Neural crest cell (in vitro differentiated cells): ENCODE measurements at places on chromosomes 6 and 20. TPM values are rescaled to one million over a fixed set of nuclear protein-coding genes. Genes with fewer than 3 reads are reported as not detected.

The PLN gene
- total RNA-seq = not detected in 2 replicates

DNA sequence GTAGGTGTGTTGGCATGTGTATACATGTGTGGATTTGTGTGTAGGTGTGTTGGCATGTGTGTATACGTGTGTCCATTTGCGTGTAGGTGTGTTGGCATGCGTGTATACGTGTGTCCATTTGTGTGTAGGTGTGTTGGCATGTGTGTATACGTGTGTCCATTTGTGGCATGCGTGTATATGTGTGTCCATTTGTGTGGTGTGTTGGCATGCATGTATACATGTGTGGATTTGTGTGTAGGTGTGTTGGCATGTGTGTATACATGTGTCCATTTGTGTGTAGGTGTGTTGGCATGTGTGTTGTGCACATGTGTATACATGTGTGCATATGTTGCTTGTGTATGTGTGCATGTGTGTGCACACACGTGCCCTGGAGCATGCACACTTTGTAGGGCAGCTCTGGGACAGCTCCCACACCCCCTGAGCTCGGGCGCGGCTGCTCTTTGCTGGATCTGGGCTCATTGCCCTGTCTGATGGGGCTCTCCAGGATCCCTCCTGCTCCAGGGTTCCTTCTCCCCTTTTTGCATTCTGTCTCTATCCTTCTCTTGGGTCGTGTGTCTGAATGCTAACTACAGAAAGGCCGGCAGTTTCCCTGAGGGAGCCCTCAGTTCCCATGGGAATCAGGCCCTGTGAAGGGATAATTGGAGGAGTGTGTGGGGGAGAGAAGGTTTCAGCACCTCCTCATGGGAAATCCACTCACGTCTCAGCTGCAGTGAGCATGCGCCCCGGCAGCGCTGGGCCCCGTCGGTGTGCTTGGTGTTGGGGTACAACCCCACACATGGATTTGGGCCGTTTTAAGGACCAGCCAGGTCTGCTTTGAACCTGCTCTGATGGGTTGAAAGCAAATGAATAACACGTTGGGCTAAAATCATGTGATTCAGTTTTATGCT is 102.0 kb downstream of the ERMARD start:
- H3K4me1 ChIP-seq = peaks cover 5% of the 10 kb centered on the region
- no peak overlapping the region for H3K4me3 ChIP-seq
- no peaks in the 10 kb centered on the region for H3K36me3 ChIP-seq
- DNase-seq = no peak

- no peaks in the 10 kb centered on the region for H3K27me3 ChIP-seq
- DNase-seq = no peak
- no peak overlapping the region for H3K4me3 ChIP-seq
- H3K27ac ChIP-seq = no peak overlapping the region
Measured at GRCh38 chr6:162871966-162872365, 144.2 kb downstream of the PACRG start.

DNA sequence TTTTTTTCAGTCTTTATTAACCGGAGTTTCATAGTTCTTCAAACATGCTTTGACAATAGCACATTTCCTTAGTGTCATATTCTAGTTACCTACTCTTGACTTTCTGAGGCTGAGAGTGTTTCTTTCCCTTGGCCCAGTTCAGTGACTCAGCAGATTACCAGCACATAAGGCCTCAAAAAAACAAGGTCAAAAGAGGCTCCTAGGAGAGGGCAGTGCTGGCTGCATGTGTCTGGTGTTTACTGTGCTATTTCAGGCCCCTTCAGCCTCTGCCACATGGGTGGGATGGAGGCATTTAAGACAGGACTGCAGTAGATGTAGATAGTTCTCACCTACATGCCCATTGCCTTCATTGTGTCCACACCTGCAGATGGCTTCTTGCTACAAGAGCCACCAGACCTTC is 198.2 kb upstream of the SSTR4 start:
- H3K36me3 ChIP-seq = no peaks in the 10 kb centered on the region
- H3K4me3 ChIP-seq = no peak overlapping the region
- peaks cover 23% of the 10 kb centered on the region for H3K27me3 ChIP-seq
- no peak overlapping the region for H3K27ac ChIP-seq
- no peak for DNase-seq
- no peaks in the 10 kb centered on the region for H3K4me1 ChIP-seq

DNA sequence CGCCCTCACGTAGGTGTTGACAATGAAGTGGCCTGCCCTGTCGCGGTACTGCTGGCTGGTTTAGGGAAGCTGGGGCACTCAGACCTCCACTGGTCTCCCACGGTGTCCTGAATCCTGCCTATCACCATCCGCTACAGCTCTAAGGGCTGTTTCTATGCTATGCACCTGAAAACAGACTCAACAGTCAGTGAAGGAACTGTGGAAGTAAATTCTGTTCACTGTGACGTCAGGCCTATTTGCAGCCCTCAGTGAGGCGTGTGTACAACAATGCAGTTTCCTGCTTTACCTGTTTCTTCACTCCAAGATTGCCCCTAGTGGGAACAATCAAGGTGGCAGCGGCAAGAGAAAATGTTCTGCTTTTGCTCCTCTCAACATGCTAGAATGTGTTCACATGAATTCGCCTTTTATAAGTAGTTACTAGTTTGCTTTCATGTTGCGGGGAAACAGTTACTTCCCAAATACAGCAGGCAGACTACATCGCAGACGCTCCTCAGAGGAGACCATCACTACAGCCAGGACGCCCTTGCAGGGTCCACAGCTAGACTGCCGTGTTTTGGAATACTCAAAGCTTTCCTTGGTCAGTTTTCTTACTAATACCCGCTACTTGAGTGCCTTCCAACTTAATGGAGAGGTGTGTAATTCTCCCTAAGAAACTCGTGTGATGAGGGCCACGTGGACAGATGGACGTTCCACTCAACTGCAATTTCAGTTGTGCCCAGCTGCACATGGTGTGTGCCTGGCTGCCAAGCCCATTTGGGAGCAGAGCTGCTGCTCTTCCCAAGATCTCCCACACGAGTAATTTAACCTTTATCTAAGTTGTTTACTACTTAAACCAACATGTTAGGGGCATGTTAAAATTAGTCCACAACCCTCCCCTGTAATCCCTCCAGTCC is 25.4 kb downstream of the DIDO1 start:
- H3K4me3 ChIP-seq = peak overlapping the region; percentile 38
- no peaks in the 10 kb centered on the region for H3K27me3 ChIP-seq
- H3K36me3 ChIP-seq = peaks cover 18% of the 10 kb centered on the region
- H3K27ac ChIP-seq = no peak overlapping the region
- peaks cover 14% of the 10 kb centered on the region for H3K4me1 ChIP-seq

DNA sequence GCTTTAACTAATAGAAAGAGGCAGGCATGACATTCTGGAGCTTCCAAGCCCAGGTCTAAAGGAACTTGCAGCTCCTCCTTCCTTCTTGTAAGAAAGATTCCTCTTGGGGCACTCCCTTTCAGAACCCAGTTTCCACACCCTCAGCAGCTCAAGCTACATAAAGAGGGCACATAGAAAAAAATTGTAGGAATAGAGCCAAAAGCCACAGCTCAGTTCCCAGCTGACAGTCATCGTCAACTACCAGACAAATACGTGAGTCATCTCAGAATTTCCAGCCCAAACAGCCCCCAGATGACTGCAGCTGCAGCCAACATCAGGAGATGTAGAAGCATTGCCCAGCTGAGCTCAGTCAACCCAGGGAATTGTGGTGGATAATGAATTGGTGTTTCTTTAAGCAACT is 349.8 kb upstream of the ARID1B start:
- peaks cover 4% of the 10 kb centered on the region for H3K36me3 ChIP-seq
- no peaks in the 10 kb centered on the region for H3K4me1 ChIP-seq
- H3K27me3 ChIP-seq = no peaks in the 10 kb centered on the region
- DNase-seq = no peak
- H3K4me3 ChIP-seq = no peak overlapping the region

- no peak for DNase-seq
- H3K4me1 ChIP-seq = peaks cover 20% of the 10 kb centered on the region
- H3K36me3 ChIP-seq = peaks cover 12% of the 10 kb centered on the region
Measured at GRCh38 chr6:44298055-44298803, 14.9 kb downstream of the AARS2 start.

- no peak overlapping the region for H3K27ac ChIP-seq
- H3K36me3 ChIP-seq = no peaks in the 10 kb centered on the region
- peaks cover 49% of the 10 kb centered on the region for H3K4me1 ChIP-seq
Measured at GRCh38 chr6:167492100-167492449, 167.2 kb downstream of the TTLL2 start.

DNA sequence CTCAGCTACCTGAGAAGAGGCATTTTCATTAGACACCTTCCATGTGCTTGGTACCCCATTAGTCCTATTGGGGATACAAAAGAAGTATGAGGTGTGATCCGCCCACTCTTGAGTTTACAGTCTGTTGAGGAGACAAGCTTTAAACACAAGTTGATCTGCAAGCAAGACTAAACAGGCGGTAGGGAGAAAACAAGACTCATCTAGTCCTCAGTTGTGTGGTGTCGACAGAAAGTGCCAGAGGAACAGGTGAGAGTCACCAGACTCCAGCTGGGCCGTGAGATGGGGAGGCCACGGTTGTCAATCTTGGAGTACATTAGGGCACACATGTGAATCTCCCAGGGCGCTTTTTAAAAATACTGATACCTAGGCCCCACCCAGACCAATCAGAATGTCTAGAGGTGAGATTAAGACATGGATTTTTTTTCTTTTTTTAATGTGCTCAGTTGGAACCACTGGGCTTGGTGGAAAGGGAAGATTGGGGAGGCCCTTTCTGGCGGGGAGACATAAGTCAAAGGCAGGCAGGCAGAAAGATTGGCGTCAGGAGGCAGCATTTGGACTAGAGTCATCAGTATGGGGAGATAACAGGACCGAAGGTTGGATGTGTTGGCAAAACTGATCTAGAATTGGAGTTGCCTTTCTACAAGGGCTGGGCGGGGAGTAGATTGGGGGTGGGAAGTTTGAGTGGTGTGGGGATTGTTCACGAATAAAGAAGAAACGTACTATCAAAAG is 10.4 kb downstream of the E2F3 start:
- H3K27me3 ChIP-seq = no peaks in the 10 kb centered on the region
- H3K4me1 ChIP-seq = peaks cover 56% of the 10 kb centered on the region
- peaks cover 3% of the 10 kb centered on the region for H3K36me3 ChIP-seq
- H3K4me3 ChIP-seq = no peak overlapping the region

- H3K4me3 ChIP-seq = peak overlapping the region; percentile 98
- no peak for DNase-seq
- H3K27me3 ChIP-seq = no peaks in the 10 kb centered on the region
- H3K4me1 ChIP-seq = peaks cover 27% of the 10 kb centered on the region
- H3K36me3 ChIP-seq = peaks cover 13% of the 10 kb centered on the region
Measured at GRCh38 chr6:78868116-78868515, 765 bp downstream of the IRAK1BP1 start.

- H3K27ac ChIP-seq = no peak overlapping the region
- no peak for DNase-seq
- peak overlapping the region; percentile 89 for H3K4me3 ChIP-seq
- H3K36me3 ChIP-seq = peaks cover 11% of the 10 kb centered on the region
Measured at GRCh38 chr6:159691133-159691962, 1.7 kb downstream of the SOD2 start.

- H3K4me3 ChIP-seq = no peak overlapping the region
- no peaks in the 10 kb centered on the region for H3K36me3 ChIP-seq
- H3K27me3 ChIP-seq = peaks cover 8% of the 10 kb centered on the region
- H3K27ac ChIP-seq = no peak overlapping the region
Measured at GRCh38 chr20:19577692-19578091, 180.4 kb upstream of the RIN2 start.

DNA sequence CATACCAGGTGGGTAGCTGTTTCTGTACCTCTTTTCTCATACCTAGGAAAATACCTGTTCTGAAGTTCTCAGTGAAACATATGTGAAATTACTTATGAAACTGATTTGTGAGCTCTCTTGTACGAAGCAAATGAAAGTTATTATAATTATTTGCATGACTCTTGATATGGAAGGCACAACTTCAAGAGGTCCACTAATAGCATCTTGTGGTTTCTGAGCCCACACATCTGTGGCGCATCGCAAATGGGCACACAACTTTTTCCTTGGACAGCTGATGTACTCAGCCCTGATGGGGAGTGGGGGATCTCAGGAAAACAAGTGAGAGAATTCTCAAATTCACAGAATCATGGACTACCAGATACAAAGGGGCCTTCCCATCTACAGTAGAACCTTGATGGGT is 432.3 kb downstream of the CD83 start:
- no peaks in the 10 kb centered on the region for H3K36me3 ChIP-seq
- no peak for DNase-seq
- no peaks in the 10 kb centered on the region for H3K27me3 ChIP-seq
- no peak overlapping the region for H3K27ac ChIP-seq
- H3K4me1 ChIP-seq = peaks cover 17% of the 10 kb centered on the region

DNA sequence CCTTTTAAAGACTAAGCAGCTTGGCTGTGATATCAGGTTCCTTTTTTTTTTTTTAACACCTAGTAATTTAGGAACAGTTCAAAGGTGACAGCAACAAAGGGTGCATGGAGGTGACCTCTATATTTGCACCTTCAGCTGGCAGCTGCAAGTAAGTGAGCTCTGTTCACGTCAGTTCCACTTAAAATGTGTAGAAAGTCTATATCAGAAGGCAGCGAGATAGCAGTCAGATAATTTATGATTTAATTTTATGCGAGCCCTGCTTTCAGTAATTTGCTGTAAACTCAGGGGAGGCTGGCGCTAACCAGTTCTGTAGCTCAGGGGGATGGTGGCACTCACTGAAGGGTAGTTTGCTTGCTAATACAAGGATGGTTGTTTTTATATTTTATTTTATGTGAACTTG is 602.8 kb upstream of the MMS22L start:
- no peak overlapping the region for H3K4me3 ChIP-seq
- H3K4me1 ChIP-seq = peaks cover 16% of the 10 kb centered on the region
- no peak for DNase-seq
- H3K27me3 ChIP-seq = no peaks in the 10 kb centered on the region
- no peaks in the 10 kb centered on the region for H3K36me3 ChIP-seq

GRCh38 chr20:11008444-11009033 is 334.7 kb upstream of the JAG1 start:
- no peaks in the 10 kb centered on the region for H3K27me3 ChIP-seq
- no peak for DNase-seq
- H3K4me3 ChIP-seq = no peak overlapping the region

DNA sequence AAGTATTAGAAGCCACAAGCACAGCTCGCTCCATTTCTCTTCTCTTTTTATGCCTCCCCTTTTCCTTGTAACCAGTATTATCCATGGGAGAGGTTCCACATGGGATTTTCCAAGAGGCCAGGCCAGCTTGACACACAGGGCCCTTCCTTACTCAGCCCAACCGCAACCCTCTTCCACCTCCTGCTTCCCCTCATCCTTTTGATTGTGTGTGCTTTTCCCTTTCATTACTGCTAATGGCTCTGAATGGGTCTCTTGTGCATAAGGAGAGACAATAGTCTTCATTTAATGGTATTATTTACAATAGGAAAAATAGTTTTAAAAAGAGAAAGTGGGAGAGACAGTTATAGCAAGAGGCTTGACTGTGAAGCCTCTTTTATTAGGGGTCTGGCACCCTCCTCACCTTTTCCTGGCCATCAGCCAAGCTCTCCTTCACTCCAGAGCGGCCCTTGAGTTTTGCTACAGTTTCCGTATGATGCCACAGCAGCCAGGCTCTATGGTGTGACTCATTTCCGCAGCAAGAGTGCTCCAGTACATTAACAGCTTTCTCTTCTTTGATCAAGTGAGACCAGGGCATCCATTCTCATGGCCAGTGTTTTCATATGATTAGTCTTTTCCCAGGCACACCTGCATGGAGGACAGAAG is 579.5 kb downstream of the TFAP2B start:
- H3K27ac ChIP-seq = no peak overlapping the region
- no peaks in the 10 kb centered on the region for H3K27me3 ChIP-seq
